ENCODE measurements at places on chromosomes 16 and 17.

- peak; percentile 93 for DNase-seq
These were observed at the start of gene CCL2 for GRCh38 chr17:34254651-34255380. Gene CCL2, plus strand, starts transcription at chr17:34255285. Its CDS starts 65 bp downstream, at chr17:34255350.

DNA sequence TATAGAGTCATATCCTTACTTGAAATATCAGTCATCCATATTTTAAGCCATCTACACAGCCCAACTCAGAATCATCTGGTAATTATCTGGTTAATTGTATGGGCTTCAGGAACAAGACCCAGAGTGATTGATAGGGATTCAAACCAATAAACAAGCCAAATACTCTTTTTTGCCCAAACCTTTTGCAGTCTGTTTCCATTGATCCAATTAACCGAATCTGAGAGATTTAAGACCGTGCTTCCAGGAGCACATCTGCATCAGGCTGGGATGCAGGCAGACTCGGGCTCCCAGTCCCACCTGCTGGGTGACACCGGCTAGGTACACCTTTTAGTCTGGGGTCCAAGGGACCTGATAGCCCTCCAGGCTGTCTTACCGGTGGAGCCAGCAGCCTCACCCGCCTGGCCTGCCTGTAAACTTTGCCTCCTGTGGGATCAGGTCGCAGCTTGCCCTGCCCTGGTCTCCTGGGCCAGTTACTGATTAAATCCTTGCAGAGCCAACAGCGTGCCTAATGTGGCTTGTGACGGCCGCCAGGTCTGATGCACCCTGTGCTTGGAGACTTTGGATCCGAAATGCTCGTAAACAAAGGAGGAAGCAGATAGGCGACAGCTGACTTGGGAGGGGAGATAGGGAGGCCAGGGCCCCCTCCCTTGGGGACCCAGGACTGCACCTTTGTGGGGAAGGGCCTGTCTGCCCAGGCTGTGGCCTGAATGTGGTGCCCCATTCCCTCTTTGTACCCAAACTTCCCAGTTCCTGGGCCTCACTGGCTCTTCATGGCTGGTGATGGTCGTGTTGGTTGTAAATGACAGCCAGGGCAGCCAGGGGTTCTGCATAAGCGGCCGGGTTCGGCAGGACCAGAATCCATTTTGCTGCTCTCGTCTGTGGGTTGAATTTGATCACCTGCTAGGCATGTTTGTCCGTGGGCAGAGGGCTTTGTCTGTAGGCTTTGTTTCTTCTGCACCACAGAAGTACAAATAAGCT, 3.8 kb downstream of the CMIP start:
- peak; percentile 12 for DNase-seq

- DNase-seq: no peak
These were observed 161.4 kb downstream of the SDK2 start for GRCh38 chr17:73482894-73483293.

DNA sequence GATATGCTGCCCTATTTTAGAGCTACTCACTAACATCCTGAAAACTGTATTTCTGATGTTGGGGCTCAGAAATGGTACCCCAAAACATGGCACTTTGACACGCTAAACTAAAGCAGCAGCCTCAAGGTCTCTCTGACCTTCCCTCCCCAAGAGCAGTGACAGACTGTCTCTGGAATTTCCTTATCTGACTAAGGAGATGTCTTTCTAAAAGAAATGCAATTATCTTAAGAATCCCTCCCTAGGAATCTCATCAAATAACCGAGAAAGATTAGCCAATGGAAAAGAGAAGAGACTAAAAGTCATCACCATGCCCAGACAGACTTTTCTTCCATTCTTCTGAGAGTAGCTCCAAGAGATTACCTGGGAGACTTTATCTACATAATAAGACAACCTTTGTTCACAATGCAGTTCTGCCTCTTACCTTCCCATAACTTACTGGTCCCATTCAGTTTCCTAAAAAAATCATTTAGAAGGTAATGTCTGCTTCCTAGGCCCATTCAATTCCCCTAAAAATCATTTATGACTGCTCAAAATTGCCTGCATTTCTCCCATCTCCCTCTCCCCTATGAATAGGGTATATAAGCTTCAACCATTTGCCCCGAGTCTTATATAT, 123.9 kb downstream of the CPPED1 start:
- DNase-seq: no peak

- peak; percentile 95 for DNase-seq
These were observed 817.6 kb upstream of the CDH8 start for GRCh38 chr16:62853887-62854286.

DNA sequence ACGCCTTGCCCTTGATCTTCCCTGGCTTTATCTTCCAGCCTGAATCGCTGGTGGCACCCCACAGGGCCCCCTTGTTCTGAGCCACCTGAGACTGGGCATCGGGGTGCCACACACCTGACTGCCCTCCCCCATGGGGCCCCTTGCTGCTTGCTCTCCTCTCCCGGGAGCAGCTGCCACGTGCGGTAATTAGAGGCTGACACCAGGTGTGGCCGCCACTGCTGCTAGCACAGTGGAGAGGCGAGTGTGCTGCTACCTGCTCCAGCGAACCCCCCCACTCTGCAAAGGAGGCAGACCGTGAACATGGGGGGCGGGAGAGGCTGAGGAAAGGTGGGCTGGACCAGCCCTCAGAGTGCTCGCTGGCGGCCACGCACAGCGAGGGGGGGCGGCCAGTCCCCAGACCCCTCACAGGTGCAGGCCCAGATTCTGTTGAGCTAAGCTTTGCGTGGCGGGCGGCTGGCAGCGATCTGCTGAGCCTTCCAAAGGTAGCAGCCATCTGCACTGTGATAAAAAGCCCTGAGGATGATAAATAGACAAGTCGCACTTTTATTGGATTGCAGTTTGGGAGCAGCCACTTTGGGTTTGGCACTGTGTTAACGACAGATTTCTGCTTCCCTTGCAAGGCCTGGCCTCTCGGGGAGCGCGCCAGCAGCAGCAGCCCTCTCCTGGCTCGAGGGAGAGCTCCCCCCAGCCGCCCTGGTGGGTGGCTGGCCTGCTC, 167.9 kb upstream of the GSE1 start:
- peak; percentile 57 for DNase-seq

- DNase-seq: no peak
These were observed 130.3 kb downstream of the ZNF423 start for GRCh38 chr16:49725651-49726050.

DNA sequence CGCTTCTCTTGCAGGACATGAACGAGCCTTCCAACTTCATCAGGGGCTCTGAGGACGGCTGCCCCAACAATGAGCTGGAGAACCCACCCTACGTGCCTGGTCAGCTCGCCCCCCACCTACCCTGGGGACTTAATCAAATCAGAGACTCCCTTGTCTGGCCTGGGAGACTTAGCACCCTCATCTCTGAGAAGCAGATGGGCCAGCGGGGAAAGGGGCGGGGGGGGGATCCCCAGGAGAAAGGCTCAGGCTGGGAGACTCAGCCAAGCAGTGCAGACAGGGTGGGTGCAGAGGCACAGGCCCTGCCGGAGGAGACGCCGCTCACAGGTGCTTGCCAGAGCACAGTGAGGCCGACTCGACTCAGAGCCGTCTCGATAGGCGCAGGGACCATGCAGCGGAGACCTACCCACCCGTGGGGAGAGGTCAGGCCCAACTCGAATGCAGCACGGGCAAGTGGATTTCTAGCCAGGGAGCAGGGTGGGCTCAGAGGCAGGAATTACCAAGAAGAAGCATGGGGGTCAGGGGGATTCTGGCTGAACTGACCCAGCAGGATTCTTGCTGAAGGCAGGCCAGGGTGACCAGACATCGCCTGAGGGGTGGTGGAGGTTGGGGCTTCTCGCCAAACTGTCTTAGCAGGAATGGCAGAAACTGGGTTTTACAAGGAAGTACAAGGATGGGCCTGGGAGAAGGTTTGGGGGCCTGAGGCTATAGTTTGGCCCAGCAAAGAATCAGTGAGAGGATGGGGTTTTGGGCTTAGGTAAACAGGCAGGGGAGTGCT, 9.7 kb downstream of the GAA start:
- no peak for DNase-seq

DNA sequence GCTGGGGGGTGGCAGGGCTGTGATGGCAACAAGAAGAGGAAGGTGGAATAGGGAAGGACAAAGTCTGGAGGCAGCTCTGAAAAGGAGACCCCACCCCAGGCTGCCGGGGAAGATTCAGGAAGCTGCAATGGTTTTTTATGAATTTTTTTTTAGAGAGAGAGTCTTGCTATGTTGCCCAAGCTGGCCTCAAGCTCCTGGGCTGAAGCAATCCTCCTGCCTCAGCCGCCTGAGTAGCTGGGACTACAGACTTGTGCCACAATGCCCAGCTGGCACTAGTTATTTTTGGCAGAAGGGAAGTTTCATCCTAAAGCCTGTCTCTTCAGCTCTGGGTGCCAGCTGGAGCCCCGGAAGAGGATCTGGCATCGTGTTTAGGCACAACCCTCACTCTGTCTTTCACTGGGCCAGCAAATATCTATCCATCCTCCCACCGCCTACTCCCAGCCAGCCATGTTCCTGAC, 1.3 kb upstream of the CES3 start:
- DNase-seq: no peak

GRCh38 chr17:78924481-78925151, 571 bp downstream of the TIMP2 start:
- DNase-seq: no peak

- DNase-seq: no peak
These were observed 13.4 kb downstream of the MSI2 start for GRCh38 chr17:57269598-57270255.
